DMS 273 treated with DMSO at 0.1 percent for 48 hours (cell line): ENCODE measurements at places on chromosomes 11 and 22.

DNA sequence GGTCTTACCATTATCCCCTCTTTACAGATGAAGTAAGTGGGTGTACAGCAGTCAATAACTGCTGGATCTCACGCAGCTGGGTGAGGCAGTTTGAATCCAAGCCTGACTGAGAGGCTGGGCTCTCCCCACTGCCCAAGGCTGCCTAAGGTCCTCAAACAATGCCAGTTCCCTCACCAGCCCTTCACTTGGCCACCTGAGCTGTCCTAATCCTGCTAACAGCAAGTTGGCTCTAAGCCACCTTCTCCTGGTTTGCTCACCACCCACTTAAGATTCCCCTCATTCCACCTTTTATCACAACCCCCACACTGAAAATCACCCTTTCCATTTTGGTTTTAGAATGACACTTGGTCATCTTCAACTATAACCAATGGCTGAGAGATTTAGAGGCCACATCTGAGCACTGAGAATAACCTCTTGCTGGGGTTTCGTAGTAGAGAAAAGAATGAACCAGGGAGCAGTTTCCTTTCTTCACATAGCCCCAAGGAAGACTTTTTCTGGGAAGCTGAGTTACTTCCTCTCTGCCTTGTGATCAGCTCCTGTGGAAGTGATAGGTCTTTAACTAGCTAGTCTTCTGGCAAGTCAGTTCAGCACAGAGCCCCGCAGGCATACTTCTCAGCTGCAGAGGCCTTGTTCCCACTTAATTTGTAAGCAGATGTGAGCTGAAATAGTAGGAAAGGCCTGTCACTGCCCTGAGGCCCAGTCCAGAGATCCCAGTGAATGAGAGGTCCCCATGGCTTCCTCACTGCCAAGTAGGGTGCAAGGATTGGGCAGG lies 57.8 kb upstream of the TTC12 start:
- no peak for DNase-seq

GRCh38 chr22:40651563-40652501 lies 15.3 kb upstream of the MRTFA start:
- DNase-seq, result peak; percentile 82

- no peak for DNase-seq
Observed at GRCh38 chr11:115982666-115983065, 478.5 kb upstream of the CADM1 start.

GRCh38 chr11:87187076-87187475 lies 149.3 kb downstream of the TMEM135 start:
- DNase-seq, result no peak

- DNase-seq, result no peak
Observed at GRCh38 chr22:19018256-19018655, 82.2 kb upstream of the PRODH start.
